ENCODE measurements at places on chromosomes 7 and 10.

DNA sequence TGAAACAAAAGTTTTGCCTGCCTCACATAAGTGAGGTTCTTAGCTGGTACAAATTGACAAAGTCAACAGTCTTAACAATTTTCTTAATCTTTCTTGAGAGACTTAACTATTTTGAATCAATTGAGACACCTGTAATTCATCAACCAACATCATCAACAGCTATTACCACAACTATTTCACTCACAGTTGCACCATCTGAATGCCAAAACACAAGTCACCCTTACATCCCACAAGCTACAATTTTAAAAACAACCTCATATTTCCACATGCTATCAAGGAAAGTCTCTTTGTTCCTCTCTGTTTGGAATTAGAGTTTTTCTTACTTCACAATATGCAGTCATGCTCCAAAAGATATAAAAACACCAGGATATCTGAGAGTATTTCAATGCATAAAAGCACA is 4.9 kb downstream of the SMURF1 start:
- DNase-seq, result peak; percentile 26

DNA sequence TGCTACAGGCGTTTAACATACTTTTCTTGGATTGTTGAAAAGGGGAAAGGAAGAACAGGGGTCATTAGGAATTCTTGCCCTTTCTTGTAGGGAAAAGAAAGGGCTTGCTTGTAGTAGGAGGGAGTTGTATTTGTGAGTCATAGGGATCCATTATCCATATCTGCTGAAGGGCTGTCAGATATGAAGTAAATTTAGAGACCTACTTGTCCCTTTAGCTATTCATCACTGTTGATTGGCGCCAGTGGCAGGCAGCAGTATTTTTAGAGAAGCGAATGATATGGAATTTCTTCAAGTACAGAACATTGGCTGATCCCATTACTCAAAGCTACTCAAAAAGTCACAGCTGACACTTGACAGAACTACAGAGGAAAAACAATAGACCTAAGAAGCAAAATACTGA is 97.7 kb downstream of the CELF2 start:
- no peak for DNase-seq

GRCh38 chr7:130921391-130922180 is 187.6 kb upstream of the KLF14 start:
- peak; percentile 96 for DNase-seq

GRCh38 chr10:100791369-100792058 is 46.1 kb downstream of the PAX2 start:
- DNase-seq, result no peak

DNA sequence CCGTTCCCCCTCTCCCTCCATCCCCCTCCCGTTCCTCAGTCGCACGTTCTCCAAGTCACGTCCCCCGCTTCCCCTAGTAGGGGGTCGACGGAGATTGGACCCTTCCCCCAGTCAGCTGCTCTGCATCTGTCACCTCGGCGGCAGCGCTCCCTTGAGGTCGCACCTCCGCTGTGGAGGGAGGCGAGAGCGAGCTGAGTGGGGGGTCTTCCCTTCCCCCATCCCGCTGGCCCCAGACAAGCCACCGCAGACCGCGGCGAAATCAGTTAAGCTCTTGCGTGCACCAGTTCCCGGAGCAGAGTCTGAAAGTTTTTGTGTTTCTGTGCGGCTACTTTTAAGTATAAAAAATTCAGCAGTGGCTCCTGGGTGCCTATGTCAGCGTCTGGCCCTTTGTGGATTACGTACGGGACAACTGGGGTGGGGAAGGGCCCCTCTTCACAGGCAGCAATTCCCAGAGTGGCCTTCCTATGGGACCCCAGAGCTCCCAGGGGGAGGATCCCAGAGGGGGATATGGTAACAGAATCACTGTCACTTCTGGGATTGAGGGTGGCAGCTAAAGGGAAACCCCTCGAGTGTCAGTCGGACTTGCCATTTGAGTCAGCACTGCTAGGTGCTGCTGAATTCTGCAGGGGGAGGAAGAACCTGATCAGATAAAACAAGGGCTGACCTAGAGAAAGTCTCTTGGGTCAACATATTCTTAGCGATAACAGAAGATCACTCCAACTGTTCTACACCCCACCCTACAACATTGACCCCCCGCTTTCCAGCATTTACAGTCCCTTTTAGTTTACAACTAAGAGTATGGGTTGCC is 12.5 kb upstream of the DDIT4 start:
- DNase-seq, result peak; percentile 73

DNA sequence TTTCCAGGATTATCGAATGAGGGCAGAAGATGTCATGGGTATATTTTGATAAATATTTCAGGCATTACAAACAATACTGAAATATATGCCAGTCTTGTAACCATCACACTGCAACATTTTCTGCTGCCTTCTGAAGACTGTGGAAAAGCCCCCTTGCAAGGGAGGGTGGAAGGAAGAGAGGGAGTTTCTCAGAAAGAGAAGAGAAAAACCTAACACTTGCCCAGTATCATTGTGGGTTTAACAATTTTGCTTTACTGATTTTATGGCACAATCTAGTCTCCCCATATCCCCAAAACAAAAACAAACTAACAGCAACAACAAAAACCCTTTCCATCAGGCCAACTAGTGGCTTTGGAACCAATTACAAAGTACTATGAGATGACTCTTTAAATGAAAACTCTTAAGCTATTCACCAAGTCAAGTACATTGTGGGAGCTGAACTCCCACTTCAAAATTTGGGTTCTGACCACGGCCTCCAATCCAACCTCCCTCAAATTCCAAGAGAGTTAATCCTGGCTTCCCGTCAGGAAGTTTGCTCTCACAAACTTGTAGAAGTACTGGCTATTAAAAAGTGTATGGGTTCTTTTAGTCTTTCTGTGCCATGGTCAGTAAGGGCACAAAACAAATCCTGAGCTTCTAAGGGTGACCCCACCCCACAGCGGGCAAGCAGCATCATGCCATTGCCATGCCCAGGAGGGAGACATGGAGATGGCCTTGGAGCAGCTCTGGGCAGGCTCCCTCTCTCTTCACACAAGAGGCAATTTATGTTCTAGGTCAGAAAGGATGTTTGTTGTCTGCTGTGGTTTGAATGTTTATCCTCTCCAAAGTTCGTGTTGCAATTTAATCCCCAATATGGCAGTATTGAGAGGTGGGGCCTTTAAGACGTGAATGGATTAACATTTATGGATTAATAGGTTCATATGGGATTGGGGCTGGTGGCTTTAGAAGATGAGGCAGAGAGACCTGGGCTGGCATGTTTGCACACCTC is 96.3 kb downstream of the JAZF1 start:
- DNase-seq, result no peak

GRCh38 chr10:43853369-43853768 is 204.7 kb upstream of the ZNF32 start:
- no peak for DNase-seq

- no peak for DNase-seq
Observed at GRCh38 chr10:93463723-93464476, 18.2 kb downstream of the MYOF start.

GRCh38 chr10:106487726-106488125 is 676.8 kb downstream of the SORCS1 start:
- DNase-seq, result no peak

- DNase-seq, result peak; percentile 63
Observed at GRCh38 chr7:134458341-134458805, 527 bp downstream of the AKR1B1 start.

GRCh38 chr7:85595750-85596178 is 408.9 kb upstream of the SEMA3D start:
- DNase-seq, result no peak

GRCh38 chr10:123402656-123403055 is 248.5 kb downstream of the BUB3 start:
- no peak for DNase-seq

- DNase-seq, result no peak
Observed at GRCh38 chr10:80917636-80918035, 379.9 kb downstream of the SH2D4B start.

DNA sequence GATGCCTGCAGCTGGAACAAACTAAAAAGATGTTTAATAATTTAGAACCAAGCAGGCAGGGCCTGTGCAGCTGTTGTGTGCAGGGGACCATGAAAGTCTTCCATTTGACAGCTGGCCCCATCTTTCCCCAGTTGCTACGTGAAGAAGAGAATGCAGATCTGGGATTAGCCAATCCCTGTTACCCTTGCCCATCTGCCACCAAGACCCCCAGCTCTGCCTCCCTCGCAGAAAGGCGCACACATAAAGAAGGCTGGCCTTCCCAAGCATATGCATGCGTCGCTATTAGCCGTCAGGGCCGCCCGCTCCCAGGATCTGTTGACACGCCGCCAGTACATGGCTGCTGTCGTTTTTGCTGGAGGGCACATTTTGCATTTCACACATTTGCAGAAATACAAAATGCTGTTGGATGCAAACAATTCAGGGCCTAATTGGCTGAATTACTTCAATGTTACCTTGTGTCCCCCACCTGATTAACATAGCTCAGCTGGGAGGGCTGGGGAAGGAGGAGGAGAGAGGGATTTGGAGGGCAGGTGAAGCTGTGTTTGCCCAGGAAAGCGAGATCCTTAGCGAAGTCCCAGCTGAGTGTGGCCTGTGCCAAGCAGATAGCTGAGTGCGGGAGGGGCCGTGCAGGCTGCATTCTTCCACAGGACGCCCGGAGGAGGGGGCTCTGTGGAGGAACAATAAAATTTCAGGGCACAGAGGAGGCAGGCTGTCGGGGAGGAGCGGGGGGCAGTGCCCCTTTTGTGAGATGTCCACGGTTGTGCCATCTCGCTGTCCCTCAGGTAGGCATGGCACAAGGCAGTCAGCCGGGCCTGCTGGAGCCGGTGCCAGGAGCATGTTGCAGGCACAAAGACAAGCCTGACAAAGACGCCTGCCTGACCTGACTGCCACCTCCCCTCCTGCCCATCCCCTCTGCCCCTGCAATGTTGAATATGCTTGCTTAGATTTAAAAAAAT is 443.0 kb upstream of the MKI67 start:
- DNase-seq, result no peak

DNA sequence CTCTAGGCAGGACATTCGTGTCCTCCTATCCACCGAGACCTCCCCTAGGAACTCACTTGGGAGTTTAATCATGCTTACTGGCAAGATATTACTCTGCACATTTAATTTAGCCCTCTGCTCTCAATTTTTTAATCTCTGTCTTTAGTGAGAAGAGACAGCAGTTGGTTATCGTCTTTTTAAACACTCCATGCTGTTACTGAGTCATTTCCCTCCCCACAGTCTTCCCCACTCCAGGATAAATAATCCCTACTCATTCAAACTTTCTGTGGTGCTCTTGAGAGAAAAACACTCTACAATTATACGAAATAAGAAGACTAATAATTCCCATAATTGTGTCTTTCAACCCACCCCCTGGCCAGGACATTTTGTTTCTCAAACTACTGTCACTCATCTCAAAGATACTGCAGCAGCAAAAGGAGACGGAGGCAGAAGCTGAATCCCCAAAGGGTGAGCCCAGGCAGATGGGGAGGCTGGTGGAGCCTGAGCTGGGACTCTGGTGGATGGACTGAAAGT is 84.2 kb downstream of the ANK3 start:
- DNase-seq, result no peak

Measured in Caki2 (cell line).